Stimulated activated CD4-positive, alpha-beta T cell treated with anti-CD3 and anti-CD28 coated beads, TNF-alpha, amount 100 ng/mL, for 1 hour (primary cell): ENCODE measurements at places on chromosomes 2 and 18.

GRCh38 chr2:37829202-37829601 lies 95.9 kb upstream of the RMDN2 start:
- no peak for DNase-seq

DNA sequence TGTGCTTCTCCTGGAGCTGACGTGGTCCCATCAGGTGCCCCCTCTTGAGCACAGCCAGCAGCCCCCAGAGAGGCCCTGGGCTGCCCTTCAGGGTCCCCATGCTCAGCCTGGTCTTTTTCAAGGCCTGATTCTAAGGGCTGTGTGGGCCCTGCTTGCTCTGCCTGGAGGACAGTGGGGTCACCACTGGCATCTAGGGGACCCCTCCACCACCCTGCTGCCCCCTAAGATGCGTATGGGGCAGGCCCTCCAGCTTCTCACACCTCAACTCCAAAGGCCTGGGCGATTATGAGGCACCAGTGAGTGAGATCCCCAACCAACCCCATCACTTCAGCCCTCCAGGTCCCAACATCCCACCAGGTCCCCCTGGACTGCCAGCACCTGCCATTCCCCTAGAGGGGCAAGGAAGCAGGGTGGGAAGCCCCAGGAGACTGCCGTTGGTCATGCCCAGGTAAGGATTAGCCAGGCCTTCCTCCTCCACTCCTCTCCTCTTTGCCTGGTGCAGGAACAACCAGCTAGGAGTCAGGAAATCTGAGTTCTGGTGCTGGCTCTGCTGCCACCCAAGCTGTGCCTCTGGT lies 114.4 kb downstream of the SMAD7 start:
- DNase-seq: no peak

DNA sequence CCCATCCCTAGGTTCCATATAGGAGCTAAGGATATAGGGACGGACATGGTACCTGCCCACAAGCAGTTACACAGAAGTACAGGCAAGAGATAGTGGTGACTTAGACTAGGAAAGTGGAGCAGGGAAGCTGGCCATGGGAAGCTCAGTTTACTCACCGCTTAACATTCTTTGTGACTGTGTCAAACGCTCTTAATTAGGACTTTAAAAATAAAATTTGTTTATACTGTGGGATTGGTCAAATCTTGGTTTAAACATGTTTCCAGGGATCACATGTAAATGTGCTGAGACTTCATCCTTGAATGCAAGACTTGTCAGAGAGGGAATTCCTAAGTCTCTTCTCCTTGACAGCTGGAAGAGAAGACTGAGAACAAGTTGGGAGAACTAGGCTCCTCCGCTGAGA lies 107.3 kb downstream of the MTCL1 start:
- no peak for DNase-seq

- no peak for DNase-seq
These were observed 14.5 kb downstream of the TIA1 start for GRCh38 chr2:70233926-70234325.

GRCh38 chr2:217269701-217270484 lies 410.0 kb upstream of the TNP1 start:
- no peak for DNase-seq

DNA sequence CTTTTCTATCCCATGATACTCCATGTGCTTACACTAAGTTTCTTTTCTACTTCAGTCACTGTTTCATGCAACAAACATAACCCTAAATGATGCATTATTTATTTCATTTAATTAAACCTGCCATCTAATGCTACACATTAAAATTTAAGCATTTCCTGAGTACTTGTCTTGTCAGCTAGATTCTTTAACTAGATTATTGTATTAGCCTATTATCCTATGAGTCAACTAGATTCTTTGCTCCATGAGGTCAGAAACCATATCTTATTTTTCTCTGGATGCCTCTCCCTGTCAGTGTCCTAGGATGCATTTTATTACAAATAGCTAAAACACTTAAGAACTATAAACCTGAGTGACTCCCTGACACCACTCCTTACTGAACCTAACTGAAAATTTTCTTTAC lies 652.4 kb downstream of the SLC4A3 start:
- DNase-seq: no peak

GRCh38 chr2:25294573-25295462 lies 46.9 kb downstream of the DNMT3A start:
- DNase-seq: no peak

GRCh38 chr2:72891091-72891818 lies 4.0 kb downstream of the SPR start:
- no peak for DNase-seq

- no peak for DNase-seq
These were observed 489 bp downstream of the TRMT61B start for GRCh38 chr2:28869494-28870145.

GRCh38 chr2:223576873-223577272 lies 25.3 kb downstream of the SCG2 start:
- DNase-seq: no peak

- DNase-seq: no peak
These were observed 156.3 kb downstream of the DOCK10 start for GRCh38 chr2:224885836-224886547.

DNA sequence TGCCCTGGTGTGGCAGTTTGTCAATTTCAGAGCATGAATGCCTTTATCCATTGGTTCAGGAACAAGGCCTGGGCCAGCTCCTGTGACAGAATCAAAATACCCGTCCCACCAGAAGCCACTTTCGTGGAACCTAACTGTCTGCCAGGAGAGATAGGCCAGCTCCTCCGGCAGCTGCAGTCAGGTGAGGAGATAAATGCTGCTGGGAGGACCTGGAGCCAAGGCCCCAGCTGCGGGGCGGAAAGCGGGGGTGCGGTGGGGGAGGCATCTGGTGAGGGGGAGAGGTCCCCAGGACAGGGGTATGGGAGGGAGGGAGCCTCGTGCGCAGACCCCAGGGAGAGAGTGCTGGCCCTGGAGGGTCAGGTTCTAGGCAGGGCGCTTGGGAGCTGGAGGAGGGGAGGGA lies 4.4 kb upstream of the ASB1 start:
- no peak for DNase-seq

DNA sequence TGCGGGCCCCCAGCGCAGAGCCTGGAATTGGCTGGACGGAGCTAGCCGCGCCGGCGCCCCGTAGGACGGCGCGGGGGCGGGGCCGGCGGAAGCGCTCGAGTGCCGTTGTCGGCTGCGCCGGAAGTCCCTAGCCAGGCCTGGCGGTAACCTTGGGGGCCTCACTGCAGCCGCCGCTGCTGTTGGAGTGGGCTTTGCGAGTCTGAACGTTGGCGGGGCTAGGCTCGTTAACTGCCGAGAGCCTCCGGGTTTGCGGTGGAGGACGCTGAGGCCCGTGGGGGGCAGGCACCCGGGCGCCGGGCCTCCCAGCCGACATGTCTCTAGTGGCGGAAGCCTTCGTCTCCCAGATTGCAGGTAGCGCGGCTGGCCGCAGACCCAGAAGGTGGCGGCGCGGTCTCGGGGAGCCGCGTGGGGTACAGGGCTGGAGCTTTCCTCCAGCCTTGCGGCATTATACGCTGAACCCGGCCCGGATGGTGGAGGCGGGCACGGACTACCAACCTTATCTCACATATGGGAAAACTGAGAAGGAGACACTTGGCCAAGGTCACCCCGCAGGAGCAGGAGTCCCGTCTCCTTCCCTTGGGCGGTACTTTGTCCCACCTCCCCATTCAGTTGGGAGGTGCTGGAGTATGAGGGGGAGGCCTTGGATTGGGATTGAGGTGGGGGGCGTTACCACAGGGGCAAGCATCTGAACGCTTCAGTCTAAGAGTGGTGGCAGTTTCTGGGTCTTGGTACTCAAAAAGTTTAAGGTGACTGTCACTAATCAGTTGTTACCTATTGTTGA lies at the start of gene MTX2:
MTX2 (plus strand) TSS at position 124 of the 781 bp plus-strand sequence; CDS start at position 312, 188 bp downstream.
- peak; percentile 38 for DNase-seq

DNA sequence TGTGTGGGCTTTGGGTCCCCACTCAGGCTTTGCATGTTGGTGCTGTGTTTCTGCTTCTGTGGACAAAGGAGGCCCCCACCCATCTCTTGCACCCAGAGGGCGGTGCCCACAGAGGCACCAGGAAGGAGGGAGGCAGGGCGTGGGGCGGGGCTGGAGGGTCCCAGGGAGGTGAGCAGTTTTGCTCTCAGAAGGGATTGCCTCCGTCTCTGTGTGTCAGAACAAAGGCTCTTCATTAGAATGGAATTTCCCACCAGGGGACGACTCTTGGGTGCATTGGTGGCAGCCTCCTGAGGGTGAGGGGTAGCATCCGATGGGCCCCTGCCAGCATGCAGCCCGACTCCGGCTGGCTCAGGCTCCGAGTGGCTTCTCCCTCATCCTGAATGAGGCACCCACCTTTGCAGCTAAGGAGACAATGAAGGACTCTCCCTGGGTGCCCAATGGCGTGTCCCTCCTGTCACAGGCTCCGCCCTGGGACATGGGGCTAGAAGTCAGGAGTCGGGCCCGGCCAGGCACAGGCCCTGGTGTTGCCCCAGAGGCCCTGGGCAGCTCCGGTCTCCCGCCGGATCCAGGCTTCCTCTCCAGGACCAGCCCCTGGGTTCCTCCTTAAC lies 7.0 kb upstream of the ERFE start:
- no peak for DNase-seq

GRCh38 chr2:42036413-42036812 lies 11.4 kb upstream of the PKDCC start:
- no peak for DNase-seq
